ENCODE measurements at places on chromosomes 6 and 20.

GRCh38 chr6:43712579-43712978 is 25.0 kb upstream of the MRPS18A start:
- no peak for DNase-seq

DNA sequence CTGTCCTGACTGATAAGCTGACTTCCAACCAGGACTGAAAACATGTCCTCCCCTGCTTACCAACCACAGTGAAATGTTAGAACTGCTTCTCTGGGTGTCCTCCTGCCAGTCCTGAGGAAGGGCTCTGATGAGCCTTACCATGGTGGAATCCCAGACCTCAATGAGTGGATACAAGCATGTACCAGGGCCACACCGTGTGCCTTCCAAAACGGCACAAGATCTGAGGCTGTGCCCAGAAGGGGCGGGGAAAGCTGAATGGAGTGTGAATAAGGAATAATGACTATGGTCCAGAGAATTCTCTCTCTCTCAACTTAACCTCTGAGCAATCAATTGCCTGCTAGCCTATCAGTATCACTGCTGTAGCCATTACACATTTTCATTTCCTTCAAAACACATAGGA is 51.7 kb downstream of the PDE10A start:
- DNase-seq = peak; percentile 65

GRCh38 chr6:29919506-29920445 is 22.6 kb upstream of the HLA-A start:
- no peak for DNase-seq

- DNase-seq = no peak
Measured at GRCh38 chr6:90928051-90928450, 341.2 kb upstream of the MAP3K7 start.

DNA sequence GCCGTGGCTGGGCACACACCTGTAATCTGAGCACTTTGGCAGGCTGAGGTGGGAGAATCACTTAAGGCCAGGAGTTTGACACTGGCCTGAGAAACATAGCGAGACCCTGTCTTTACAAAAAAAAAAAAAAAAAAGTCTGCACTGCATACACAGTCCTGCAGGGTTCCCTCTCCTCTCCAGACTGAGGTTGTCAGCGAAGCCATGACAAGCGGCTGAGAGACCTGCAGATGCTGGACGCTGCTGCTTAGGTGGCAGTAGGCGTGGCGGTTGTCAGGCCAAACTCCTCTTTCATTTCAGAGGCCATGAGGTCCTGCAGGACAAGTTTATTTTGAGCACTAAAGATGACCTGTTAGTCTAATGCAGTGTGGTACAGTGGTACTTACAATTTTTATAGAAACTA is 86.5 kb downstream of the FAM120B start:
- no peak for DNase-seq

DNA sequence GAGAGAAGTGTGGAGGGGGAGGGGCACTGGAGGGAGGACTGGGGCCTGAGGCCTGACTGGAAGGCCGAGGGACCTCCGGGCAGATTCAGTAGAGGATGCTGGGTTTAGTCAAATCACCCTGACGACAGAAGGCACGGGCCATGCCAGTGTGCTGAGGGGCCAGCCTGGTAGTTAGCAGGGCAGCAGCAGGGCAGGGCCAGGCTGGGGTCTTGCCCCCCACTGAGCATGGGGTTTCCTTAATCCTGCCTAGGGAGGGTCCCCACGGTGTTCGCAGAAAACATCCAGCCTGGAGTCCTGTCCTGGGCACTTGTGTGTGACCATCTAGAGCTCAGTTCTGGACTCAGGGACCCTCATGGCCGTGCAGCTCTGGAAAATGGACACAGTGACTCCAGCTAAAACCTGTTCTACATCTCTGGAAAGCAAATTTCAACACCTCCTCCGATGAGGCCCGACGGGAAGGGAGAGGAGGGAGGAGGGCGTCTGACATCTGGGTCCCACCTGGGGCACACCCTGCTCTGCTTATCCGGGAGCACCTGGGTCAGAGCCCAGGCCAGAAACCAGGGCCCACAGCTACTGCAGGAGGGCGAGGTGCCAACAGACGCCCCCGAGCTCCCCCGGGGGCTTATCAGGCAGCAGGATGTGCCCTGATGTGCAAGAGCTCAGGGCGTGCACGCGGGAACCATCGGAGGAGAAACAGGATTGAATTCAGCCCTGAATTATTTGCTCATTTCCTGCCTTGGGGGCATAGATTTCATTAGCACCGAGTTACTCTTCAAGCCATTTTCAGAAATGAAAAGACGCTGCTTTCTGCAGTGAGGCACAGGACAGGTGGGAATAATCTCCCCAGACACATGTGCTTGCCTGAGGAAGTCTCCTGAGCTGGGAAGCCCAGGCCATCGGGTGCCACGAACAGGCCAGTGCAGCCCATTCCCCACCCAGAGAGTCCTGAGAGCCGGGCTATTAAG is 78.0 kb upstream of the MPC1 start:
- no peak for DNase-seq

GRCh38 chr6:170445487-170445886 is 107.6 kb downstream of the PSMB1 start:
- DNase-seq = no peak

DNA sequence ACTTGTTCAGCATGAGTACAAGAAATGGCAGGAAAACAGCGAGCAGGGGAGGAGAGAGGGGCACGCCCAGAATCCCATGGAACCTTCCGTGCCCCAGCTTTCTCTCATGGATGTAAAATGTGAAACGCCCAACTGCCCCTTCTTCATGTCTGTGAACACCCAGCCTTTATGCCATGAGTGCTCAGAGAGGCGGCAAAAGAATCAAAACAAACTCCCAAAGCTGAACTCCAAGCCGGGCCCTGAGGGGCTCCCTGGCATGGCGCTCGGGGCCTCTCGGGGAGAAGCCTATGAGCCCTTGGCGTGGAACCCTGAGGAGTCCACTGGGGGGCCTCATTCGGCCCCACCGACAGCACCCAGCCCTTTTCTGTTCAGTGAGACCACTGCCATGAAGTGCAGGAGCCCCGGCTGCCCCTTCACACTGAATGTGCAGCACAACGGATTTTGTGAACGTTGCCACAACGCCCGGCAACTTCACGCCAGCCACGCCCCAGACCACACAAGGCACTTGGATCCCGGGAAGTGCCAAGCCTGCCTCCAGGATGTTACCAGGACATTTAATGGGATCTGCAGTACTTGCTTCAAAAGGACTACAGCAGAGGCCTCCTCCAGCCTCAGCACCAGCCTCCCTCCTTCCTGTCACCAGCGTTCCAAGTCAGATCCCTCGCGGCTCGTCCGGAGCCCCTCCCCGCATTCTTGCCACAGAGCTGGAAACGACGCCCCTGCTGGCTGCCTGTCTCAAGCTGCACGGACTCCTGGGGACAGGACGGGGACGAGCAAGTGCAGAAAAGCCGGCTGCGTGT is 11.6 kb downstream of the TNFAIP3 start:
- DNase-seq = no peak

DNA sequence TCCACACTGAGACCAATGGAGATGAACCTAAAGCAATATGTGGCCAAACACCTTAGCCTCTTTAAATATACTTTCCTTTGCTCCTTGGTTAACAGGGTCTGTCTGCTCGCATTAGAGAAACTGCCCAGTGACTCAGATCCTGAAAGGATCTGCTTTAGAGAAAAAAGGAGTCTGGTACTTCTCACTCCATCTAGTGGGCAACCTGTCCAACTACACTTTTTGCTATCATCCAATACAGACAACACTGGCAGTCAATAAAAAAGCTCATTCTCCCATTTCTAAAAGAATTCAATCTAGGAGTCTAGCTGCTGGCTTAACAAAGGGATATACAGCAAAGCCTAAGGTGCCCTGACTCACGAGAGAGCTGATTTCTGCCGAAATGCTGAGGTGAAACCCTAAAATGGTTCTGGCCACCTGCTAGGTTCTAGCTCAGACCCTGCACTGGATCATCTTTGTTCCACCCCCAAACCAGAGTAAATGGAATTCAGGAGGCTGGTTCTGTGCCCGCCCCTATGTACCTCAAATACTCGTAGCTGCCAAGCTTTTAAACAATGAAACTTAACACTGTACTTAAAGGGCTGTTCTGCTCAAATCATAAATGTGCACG is 11.5 kb downstream of the GNL1 start:
- peak; percentile 33 for DNase-seq

DNA sequence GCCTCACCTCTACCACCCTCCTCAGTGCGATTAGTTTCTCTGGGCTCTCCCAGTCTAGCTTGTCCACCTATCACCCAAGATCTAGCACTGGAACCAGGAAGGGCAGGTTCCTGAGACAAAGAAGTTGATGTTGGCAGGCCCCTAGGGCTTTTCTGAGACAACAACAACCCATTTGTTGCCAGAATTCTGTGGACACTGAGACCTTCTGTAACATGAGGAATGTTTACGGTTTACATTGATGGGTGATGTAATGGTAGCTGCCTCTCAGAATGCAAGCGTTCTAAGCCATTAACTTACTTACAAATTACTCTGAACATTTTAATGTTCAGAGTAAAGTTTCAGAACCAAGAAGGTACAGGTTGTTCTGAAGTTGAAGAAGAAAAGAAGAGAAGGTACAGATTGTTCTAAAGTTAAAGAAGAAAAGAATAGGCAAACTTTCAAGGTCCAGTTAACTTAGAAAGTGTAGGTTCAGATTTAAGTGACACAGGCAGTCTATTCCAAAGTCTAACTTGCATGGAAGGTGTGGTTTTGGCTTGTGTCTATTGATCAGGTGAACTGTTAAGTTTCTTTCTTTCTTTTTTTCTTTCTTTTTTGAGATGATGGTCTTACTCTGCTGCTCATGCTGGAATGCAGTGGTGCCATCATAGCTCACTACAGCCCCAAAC is 3.7 kb upstream of the MED23 start:
- DNase-seq = no peak

- no peak for DNase-seq
Measured at GRCh38 chr6:87828044-87828443, 126.0 kb upstream of the AKIRIN2 start.

GRCh38 chr6:104460738-104461483 is 398.8 kb downstream of the HACE1 start:
- no peak for DNase-seq

GRCh38 chr6:320351-321157 is 28.3 kb downstream of the DUSP22 start:
- no peak for DNase-seq

DNA sequence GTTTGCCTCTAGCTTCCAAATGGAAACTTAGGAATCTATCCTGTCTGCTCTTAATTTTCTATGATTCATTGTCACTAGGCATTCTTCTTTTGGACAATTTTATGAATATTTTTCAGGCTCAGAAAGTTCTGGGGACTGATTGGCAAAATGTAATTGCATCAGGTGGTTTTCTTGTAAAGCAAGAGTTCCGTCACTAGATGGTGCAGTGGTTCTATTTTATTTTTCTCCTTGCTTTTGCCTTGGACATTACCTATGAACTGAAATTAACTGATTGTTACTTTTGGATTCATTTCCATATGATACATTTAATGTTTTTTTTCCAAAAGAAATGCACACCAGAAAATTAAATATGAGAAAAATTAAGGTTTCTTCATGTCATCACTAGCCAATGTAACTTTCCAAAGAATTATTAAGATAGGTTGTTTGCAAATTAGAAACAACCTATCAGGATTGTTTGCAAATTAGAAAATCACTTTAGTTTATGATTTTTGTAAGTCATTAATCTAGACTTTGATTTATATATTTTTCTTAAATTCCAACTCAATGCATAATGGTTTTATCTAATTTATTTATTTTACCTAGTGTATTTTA is 48.0 kb downstream of the TMEM170B start:
- DNase-seq = no peak
